ENCODE measurements at places on chromosomes 4 and X.
A peak's percentile ranks its signal among the peaks of the same experiment; 100 is the strongest.

- no peak for DNase-seq
Observed at GRCh38 chr4:98601708-98602107, 56.7 kb downstream of the TSPAN5 start.

DNA sequence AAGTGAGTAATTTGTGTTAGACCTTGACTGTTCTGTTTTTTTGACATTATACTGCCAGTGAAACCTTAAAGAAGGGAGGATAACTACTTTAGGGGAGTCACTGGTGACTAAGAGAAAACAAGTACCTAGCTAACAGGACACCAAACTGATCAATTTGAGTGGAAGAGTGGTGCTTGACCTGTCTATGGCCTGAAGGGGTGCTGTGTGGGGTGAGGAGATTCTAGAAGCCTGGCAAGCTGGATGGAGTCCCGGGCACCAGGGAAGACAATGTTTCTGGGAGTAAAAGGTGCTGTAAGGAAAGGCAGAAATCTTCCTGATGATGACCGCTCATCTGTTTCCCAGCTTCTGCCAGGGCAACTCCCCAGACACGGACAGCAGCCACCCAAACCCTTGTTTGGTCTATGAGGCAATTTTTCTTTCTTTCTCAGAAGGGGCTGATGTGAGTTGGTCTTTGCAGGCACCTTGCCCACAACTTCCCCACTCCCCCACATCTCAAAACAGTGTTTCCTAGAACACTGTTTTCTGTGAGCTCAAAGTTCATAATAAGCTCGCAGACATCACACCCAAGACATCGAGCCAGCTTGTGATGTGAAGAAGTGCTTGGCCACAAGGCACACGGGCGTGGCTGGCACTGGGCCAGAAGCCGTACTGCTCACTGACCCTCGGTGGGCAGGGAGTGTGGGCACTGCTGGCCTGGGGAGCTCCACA, 4.6 kb downstream of the TXK start:
- no peak for DNase-seq

DNA sequence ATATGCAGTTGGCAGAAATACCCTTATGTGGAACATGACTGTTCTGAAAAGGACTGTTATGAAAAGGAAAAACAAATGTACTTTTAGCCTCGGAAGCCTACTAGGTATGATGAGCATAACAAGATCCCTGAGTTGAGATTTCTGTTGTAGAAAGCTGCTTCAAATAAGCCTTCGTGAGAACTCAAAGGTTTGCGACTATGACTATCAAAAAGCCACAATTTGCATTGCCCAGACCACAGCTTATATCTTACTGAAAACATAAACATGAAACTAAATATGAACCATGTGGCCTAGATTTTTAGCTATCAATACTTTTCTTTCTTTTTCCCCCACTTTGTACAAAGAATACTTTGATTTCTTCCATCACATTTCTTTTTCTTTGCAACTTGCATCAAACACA, 398.2 kb upstream of the LCORL start:
- DNase-seq = no peak

DNA sequence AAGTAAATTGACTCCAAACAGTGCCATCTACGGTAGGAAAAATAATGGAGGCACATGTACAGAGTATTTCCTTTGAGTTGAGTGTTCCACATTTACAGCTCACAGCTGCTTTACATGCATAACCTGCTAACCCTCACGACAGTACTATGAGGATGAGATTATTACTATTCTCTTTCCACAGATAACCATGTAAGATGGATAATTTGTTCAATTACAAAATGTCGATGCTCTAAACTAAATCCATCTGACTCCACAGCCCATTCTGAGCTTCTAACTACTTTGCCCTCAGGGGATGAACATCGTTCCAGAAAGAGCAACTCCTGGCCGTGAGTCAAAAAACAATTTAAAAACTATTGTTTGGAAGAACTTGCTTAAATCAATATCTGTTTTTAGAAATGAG, 330.4 kb upstream of the NWD2 start:
- DNase-seq = no peak

DNA sequence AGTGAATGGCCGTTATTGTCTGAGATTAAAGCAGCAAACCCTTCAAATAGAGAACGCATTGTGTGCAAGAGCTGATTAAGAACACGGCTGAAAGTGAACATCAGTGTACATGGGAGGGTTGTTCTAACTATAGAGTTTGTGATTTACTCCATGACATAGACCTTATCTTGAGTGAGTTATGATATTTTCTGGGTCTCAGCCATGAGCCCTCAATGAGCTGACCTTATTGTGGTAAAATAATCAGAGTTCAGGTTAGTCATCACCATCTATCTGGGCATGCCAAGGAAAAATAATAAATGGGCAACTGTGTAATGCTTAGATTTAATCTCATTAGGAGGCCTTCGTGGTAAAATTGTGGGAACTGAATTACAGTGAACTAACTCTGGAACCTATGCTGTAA, 33.2 kb upstream of the CLDN24 start:
- no peak for DNase-seq

GRCh38 chr4:26355392-26356052, 34.7 kb downstream of the RBPJ start:
- DNase-seq = no peak

- no peak for DNase-seq
Observed at GRCh38 chrX:107747596-107748161, 27.9 kb downstream of the TSC22D3 start.

DNA sequence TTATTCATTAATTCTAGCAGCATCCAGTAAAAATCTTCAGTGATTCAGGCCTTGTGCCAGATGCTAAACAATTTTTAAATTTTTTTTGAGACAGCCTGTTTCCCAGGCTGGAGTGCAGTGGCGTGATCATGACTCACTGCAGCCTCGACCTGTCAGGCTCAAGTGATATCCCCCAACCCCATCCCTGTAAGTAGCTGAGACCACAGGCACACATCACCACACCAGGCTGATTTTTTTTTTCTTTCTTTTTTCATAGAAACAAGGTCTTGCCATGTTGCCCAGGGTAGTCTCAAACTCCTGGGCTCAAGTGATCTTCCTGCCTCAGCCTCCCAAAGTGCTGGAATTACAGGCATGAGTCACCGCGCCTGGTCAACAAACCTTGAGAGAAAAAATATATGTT, 705.5 kb downstream of the ARAP2 start:
- DNase-seq = no peak

GRCh38 chrX:74536832-74537371, 77.5 kb downstream of the RLIM start:
- no peak for DNase-seq

DNA sequence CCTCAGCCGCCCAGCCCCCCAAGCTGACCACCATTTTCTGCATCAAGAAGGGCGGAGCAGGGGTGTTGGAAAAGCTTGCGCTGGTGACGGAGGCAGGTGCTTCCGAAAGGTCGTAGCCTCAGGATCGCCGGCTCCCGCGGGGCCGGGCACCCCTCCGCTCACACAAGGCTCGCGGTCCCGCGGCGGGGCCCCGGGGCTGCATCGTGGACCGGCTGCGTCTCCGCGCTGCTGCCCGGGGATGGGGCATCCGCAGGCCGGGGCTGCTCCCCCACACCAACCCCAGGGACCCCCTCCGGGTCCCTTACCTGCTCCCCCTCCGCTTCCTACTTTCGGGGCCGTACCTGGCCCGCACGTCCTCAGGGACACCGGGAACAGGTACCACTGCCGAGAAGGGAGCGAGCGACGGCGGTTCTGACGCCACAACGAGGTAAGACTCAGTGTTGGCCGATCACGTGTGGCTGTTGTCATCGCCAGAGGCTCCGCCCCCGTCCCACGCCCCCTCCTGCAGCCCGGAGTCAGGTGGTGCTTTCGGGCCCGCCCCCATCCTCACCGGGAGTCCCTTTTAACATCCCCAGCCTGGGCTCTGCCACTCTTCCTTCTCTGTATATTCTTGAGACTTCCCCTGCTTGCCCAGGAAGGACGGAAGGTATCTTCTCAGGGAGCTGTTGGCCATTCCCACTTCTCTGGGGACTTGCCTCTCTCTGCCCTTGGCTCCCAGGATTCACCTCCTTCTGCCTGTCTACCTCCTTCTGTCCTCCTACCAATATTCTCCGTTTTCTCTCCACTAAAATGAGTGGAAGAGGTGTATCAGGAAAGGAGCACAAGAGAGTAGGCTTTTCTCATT, at the start of gene BEX2:
BEX2 (minus strand) TSS at position 436 of the 844 bp plus-strand sequence. CDS start 1,014 bp downstream, outside the sequence.
- peak; percentile 78 for DNase-seq

- no peak for DNase-seq
Observed at GRCh38 chr4:123649645-123650391, 253.2 kb downstream of the SPRY1 start.

DNA sequence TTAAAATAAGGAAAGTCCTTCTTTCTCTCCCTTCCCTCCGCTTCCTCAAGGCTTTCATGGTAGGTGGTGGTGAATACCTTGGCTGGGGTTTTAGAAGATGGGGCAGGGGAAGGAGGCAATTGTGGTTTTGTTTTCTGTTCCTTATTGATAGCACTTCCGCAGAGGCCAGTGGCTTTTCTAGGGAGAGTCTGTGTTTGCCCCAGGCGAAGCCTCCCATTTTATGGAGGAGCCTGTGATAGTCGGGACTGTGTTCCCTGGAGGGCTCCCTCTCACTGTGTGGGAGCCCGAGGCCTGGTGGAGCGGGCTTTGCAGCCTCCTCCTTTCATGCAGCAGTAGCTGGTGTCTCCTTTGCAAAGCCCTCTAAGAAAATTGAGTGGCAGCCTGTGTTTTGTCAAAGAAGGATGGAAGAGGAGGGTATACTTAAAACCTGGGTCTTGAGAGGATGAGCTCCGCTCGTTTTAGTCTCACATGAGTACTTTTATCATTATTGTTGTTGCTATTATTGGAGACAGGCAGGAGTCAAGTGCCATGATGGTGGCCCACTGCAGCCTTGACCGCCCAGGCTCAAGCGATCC, 29.8 kb upstream of the STOX2 start:
- no peak for DNase-seq

GRCh38 chrX:23908219-23909004, 606 bp downstream of the CXorf58 start:
- no peak for DNase-seq

DNA sequence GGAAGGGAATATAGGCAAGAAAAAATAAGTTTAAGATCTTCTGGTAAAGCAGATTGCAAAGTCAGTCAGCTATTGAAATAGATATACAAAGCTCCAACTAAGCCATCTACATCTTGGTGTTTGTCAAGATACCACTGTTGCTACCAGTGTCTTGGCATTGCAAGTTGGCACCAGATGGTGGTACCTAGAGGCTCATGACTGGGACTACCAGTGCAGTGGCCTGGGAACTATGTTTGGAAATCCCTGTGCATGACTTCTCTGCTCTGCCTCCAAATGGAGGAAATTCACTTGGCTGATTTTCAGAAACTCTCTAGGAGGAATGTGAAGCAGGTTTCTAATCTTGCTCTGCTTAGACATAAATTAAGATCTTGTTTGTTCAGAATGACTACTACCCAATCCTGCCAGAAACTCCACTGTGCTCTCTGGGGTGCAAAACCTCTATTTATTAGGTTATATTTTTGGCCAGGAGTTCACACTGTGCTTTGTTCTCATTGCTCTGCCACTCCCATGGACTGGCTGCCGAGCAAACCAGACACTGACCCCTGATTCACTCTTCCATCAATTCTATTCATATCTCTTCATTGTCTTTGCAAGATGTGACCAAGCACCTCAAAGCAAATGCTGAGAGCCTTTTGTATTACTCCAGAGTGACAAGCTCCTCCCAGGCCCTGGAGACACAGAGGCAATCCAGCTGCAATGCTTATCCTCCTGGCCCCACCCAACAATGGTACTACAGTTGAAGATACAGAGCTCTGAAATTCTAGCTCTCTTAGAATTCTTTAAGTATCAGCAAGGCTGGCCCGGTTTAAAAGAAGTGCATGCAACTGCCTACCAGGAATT, 272.3 kb upstream of the FGF16 start:
- DNase-seq = no peak

- no peak for DNase-seq
Observed at GRCh38 chrX:13652287-13652793, 601 bp upstream of the TCEANC start.

GRCh38 chr4:81620442-81620841, 148.7 kb upstream of the RASGEF1B start:
- no peak for DNase-seq

GRCh38 chrX:39065051-39065871, 264.0 kb downstream of the MID1IP1 start:
- no peak for DNase-seq

- no peak for DNase-seq
Observed at GRCh38 chr4:97867557-97868091, 275.7 kb downstream of the STPG2 start.

- DNase-seq = no peak
Observed at GRCh38 chrX:30008031-30008430, 207.3 kb upstream of the MAGEB2 start.

DNA sequence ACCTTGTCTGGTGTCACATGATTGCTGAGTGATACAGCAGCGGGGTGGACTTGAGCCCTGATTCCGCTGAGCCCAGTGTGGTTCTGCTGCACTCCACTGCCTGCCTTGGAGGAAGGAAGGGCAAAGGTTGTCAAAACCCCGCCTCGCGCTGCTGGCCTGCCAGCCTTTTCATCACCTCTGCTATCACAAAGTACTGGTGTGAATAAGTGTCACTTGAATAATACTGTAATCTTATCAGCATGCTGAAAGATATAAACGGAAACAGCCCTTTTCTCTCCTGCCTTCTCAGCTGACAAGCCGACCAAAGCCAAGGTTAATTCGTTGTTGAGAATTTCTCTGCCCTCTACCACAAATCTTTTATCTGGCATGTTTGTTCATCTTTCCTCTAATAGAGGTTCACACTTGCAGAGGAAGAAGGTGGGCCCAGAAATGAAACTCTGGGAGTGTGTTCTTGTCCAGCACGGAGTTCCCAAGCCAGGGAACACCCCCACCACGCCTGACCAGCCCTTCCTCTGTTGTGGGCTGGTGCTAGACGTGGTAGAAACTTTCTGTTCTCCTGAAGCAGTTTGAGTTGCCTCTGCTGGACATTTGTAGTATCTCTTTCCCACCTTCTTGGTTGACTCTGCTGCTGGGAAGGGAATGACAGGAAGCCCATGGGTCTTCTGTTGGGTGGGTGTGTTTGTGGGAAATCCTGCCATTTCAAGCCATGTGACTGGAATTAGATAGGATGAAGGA, 21.5 kb downstream of the FHDC1 start:
- no peak for DNase-seq

- no peak for DNase-seq
Observed at GRCh38 chrX:105837232-105837631, 14.9 kb downstream of the NRK start.

- no peak for DNase-seq
Observed at GRCh38 chr4:56181140-56181953, 205.9 kb downstream of the AASDH start.

- peak; percentile 42 for DNase-seq
Observed at GRCh38 chrX:103215425-103215991, 600 bp downstream of the BEX4 start.

GRCh38 chrX:16700734-16701133, 11.7 kb downstream of the CTPS2 start:
- no peak for DNase-seq

- no peak for DNase-seq
Observed at GRCh38 chr4:4662230-4662629, 120.4 kb upstream of the STX18 start.

- DNase-seq = no peak
Observed at GRCh38 chr4:997375-998071, 4.3 kb upstream of the SLC26A1 start.

Data from naive thymus-derived CD4-positive, alpha-beta T cell (primary cell).